ENCODE measurements at places on chromosomes 2 and 18.
A peak's percentile ranks its signal among the peaks of the same experiment; 100 is the strongest.

DNA sequence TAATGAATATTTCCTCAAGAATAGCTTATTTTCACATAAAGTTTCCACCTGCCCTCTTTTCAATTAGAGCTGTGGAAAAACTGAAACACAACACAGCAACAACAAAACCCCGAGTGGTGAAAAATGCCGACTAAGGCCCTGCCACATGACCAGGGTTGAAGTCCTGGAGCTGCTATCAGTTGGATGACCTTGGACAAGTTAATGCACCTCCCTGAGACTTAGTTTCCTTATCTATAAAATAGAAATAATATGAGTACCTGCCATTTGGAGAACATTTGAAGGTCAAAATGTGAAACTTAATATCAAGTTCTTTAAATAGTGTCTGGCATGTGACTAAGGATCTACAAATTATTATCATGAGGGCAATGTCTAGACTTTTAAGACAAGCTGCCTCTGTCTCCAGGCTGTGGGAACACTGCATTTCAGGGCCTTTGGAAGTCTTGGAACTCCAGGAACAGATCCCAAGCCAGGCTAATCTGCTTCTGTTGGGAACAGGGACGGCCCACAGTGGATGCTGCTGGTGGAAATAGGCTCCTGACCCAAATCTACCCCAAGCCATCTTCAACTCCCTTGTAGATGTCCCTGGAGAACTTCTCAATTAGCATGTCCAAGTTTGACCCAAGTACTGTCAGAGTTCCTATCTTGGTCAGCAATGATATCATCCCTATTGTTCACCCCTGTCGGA lies 42.0 kb upstream of the TRIB2 start:
- DNase-seq = no peak

- DNase-seq = peak; percentile 65
Measured at GRCh38 chr2:216690853-216691741, 4.3 kb downstream of the IGFBP5 start.

- no peak for DNase-seq
Measured at GRCh38 chr18:64982414-64983055, 768.3 kb upstream of the CDH7 start.

- DNase-seq = no peak
Measured at GRCh38 chr2:121833358-121833723, 77.9 kb downstream of the TSN start.

GRCh38 chr2:180015951-180016709 lies 9.0 kb upstream of the CWC22 start:
- no peak for DNase-seq

GRCh38 chr2:83481436-83481835 lies 977.6 kb downstream of the SUCLG1 start:
- no peak for DNase-seq

GRCh38 chr2:190043441-190043840 lies 19.1 kb downstream of the MSTN start:
- no peak for DNase-seq

All from transverse colon (tissue), 4 donors.